ENCODE measurements at places on chromosomes 6 and 20.
A peak's percentile ranks its signal among the peaks of the same experiment; 100 is the strongest.

DNA sequence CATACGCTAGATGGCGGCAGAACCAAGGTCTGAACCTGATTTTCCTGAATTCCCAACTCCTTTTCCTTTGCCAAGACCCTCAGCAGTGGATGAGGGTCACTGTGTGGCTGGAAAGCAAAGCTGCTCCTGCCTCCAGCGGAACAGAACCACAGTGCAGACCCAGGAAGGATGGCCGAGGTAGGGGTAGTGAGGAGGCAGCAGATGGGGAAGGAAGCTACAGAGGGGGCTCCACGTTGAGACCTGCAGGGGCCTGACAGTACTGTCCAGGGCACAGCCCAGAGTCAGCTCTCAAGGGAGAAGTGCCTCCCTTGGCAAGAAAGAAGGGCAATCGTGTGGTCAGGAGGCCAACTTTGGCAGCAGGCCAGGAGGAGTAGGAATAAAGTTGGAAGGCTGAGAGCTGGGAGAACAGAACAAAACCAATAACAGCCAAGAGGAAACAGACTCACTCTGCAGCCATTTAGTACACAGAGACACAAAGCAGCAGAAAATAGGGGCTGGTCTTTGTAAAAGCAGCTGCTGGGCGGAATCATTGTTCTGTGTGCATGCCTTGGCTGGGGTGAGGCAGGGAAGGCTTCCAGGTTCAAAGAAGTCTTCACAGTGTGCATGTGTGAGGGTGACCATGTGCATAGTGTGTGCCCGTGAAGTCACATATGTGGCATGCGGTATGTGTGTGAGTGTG, 3.1 kb downstream of the GABRR2 start:
- peak; percentile 82 for DNase-seq

- DNase-seq = no peak
Observed at GRCh38 chr6:157613011-157613522, 210.0 kb upstream of the SNX9 start.

DNA sequence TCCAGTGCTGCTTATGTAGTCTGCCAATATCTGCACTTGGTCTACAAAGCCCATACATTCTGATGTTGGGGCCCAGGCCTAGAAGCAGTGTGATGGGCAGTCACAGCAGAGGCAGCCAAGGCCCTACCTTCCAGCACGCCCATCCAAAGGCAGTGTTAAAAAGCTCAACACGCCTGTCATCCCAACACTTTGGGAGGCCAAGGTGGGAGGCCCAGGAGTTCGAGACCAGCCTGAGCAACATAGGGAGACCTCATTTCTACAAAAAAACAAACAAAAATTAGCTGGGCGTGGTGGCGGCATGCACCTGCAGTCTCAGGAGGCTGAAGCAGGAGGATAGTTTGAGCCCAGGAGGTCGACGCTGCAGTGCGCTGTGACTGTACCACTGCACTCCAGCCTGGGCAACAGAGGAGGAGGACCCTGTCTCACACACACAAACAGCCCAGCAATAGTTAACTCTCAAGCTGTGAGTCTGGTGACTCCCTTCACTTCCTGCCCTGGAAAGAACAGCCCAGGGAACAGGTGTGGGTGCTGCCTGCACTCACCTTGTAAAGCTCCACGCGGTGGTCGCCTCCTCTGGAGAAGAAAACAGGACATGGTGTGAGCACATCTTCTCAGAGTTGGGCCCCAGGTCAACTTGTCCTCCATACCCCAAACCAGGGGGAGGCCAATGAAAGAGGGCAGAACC, 68.8 kb downstream of the PYGB start:
- DNase-seq = no peak

DNA sequence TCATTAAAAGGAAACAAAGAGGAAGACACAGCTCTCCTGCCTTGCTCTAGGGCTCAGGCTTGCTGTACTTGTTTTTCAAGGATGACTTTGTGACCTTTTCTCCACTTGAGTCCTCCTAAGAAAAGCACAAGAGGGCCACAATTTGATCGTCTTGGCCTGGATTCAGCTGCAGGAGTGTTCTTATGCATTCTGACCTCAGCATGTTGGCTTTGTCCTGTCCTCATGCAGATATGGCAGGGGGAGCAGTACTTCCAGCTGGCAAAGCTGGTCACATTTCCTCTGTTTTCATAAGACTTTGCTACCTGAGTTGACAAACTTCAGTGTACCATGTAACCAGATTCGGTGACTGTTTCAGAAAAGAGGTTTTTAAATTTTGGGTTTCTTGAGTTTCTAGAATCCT, 30.8 kb downstream of the KDM1B start:
- no peak for DNase-seq

DNA sequence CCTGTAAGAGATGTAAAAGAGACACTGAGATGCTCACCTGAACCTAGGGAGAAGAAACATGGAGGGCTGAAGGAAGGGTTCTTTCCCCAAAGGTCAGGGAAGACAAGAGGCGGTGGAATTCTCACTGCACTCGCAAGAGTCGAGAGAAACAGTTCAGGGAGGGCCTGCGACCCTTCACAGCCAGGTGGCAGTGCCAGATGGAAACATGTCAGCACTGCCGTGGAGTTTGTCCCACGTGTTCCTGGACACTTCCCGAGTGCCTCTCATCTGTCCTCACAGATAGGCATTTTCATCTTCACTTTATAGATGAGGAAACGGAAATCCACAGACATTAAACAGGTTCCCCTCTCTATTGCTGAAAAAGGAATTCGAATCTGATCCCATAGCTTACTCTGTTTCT, 70.4 kb upstream of the SYNJ2 start:
- no peak for DNase-seq

DNA sequence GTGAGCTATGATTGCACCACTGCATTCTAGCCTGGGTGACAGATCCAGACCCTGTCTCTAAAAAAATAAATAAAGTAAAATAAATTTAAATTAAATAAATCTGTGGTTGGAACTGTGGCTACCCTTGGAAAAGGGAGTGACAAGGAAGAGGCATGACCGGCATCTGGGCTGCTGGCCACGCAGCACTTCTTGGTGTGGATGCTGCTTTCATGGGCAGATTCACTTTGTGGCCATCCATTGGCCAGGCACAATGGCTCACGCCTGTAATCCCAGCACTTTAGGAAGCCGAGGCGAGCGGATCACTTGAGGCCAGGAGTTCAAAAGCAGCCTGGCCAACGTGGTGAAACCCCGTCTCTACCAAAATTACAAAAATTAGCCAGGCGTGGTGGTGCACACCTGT, 16.1 kb downstream of the EBF4 start:
- no peak for DNase-seq

DNA sequence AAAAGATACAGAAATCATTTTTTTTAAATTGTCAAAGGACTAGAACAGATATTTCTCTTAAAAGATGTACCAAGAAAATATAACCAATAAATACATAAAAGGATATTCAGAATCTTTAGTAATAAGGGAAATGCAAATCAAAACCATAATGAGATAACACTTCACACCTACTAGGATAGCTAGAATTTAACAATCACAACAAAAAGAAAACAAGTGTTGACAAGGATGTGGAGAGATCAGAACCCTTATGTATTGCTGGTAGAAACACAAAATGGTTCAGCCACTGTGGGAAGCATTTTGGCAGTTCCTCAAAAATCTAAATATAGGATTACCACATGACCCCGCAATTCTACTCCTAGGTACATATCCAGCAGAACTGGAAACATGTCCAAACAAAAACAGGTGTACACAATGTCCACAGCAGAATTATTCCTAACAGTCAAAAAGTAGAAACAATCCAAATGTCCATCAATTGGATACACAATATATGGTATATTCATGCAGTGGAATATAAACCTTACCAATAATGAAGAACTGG, 211.0 kb downstream of the LRFN2 start:
- no peak for DNase-seq

DNA sequence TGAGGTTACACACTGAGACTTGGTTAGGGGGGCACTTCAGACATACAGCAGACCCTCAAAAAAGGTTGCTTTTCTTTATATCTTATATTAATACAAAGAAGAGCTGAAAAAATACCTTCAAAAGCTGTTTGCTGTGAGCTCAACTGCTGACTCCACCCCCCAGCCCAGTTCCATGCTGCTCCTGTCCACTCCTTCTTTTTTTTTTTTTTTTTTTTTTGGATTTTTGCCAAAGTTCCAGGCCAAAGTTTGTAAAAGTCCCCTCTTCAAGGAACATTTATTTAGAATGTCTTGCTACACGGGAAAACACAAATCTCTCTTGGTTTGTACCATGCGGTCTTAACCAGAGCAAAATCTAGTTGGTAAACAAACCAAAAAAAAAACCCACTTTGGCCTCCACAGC, 85.3 kb upstream of the AKAP12 start:
- peak; percentile 40 for DNase-seq

- DNase-seq = no peak
Observed at GRCh38 chr20:16437387-16437996, 135.8 kb downstream of the KIF16B start.

DNA sequence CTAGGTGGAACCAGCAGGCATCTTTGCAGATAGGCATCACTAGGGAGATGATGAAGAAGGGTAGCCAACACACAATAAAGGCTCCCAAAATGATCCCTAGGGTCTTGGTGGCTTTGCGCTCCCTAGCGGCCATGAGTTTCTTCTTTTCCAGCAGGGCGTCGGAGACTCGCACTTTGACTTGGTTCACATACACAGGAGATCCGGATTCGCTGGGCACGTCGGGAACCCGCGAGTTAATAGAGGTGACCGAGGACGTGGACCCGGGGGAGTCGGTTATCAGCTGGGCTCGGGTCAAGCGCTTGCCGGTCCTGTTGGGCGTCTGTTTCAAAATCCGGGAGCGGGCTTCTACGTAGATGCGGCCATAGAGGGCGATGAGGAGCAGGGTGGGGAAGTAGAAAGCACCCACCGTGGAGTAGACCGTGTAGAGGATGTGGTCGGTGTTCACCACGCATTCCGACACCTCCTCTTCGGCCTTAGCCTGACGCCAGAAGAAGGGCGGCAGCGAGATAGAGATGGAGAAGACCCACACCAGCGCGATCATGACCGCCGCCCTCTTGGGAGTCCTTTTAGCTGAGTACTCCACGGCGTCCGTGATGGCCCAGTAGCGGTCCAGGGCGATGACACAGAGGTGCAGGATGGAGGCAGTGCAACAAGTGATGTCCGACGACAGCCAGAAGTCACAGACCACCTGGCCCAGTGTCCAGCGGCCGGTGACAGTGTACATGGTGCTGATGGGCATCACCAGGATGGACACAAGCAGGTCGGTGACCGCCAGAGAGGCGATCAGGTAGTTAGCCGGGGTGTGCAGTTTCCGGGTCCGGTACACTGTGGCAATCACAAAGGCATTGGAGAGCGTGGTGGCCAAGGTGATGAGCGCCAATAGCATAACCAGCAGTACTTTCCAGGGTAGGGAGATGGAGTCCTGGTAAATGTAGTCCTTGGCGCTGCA, 658 bp downstream of the HTR1B start:
- no peak for DNase-seq

GRCh38 chr6:9484686-9485085, 930.2 kb downstream of the TFAP2A start:
- DNase-seq = no peak

GRCh38 chr6:38057994-38058393, 238.5 kb downstream of the ZFAND3 start:
- no peak for DNase-seq

DNA sequence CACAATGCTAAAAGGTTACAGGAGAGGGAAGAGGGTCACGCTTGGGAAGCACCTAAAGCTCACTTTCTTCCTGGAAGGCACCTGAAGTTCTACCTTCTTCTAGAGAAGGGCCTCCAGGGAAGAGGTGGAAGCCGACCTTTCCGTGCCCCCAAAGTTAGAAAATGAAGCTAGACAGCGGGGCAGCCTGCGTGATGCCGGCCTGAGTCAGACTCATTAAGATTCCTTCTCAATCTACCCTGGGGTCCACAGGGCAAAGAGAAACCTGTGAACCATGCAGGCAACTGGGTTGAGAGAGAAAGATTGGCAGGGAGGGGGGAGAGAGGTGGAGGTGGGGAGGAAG, 54.8 kb upstream of the CCDC167 start:
- DNase-seq = no peak
